ENCODE measurements at places on chromosomes 1 and 21. TPM values are rescaled to one million over a fixed set of nuclear protein-coding genes. Genes with fewer than 3 reads are reported as not detected.
A peak's percentile ranks its signal among the peaks of the same experiment; 100 is the strongest.

GRCh38 chr1:152735648-152736047, 22.2 kb upstream of the KPRP start:
- DNase-seq: peak; percentile 3

The NHLH1 gene
- polyA plus RNA-seq: 0.19 TPM

DNA sequence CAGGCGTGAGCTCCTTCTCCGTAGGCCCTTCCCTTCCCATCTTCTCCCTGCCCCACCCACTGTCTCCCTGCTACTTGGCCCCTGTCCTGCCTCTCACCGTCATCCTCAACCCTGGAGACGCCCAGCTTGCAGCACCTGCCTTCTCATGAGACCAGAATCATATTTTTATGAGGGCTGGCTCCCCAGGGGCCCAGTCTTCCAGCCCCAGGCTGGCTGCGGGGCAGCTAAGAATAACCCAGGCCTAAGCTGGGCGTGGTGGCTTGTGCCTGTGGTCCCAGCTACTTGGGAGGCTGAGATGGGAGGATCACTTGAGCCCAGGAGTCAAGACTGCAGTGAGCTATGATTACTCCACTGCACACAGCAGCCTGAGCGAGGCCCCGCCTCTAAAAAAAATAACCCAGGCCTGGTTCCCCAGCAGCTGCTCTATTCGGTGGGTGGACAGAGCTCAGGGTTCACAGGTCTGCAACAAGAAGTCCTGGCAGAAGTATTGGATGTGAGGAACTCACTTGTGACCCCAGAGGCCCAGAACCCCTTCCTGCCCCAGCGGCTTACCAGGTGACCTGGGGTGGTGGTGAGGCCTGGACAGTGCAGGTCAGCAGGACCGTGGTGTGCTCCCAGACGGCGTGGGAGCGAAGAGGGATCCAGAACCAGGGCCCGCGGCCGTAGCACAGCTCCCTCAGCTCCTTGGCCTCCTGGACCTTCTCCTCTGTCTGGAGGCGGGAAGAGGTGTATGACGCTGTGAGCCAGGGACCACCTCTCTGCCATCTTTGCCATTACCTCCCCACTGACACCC, 6.4 kb downstream of the MYOM3 start:
- peak; percentile 83 for DNase-seq

DNA sequence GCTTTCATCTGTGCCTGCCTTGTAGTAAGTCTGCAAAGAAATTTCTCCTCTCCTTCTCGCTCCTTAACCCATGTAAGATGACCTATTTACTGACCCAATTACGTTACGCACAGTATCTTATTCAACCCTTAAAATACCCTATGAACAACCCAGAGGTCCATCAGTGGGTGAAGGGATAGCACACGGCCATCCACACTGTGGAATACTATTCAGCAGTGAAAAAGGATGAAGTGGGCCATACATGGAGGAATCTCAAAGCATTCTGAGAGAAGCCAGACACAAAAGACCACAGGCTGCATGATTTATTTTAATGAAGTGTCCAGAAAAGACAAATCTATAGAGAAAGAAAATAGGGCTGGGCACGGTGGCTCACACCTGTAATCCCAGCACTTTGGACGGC, 23.8 kb upstream of the RSPO1 start:
- DNase-seq: no peak

The TMEM82 gene
- polyA plus RNA-seq: 15.6 TPM

The TMEM269 gene
- 0.10 TPM for polyA plus RNA-seq

The AIM2 gene
- polyA plus RNA-seq: 0.93 TPM

DNA sequence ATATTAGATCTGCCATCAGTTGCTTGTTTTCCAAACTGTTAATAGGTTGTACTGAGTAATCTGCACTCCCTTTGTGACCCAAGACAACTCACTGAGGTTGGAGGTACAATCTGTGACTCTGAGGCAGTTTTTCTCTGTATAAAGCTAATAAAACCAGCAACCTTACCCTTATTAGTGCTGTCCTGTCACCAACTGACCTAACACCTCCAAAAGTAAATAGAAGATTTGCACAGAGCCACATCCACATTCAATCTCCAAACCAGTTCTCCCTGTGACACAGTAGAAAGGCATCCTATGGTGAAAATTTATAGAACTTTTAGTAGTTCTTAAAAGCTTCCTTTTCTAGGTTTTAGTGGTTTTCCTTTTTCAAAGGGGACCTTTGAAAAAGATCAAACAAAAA, 140.4 kb upstream of the ADGRL2 start:
- DNase-seq: no peak

All from large intestine (tissue), 12 donors.